Sigmoid colon (tissue), 7 donors: ENCODE measurements at places on chromosomes 3 and 15. TPM values are rescaled to one million over a fixed set of nuclear protein-coding genes. Genes with fewer than 3 reads are reported as not detected.
A peak's percentile ranks its signal among the peaks of the same experiment; 100 is the strongest.

The FGF12 gene
- total RNA-seq = 7.8 TPM

The SGO1 gene
- total RNA-seq = not detected

The TMCO5A gene
- not detected for total RNA-seq

DNA sequence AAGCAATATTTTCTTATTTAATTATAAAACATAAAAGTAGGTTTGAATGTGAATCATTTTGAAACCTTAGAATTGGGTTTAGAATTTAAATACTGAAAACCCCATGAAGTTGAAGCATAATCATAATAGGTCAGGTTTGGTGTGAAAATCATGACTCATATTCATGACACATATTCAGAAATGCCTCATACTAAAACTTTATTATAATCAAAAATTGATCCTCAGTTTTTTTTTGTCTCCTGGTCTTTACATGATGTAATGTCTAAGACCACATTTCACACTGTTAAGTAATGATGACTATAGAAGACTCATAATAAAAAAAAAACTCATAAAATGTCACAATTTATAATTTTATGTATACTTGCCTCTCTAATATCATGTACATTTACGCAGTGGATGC, 190.4 kb downstream of the FOXP1 start:
- DNase-seq = no peak
- H3K27me3 ChIP-seq = no peaks in the 10 kb centered on the region
- H3K36me3 ChIP-seq = no peaks in the 10 kb centered on the region
- H3K27ac ChIP-seq = no peak overlapping the region
- H3K4me1 ChIP-seq = peaks cover 37% of the 10 kb centered on the region

- no peak for DNase-seq
- no peak overlapping the region for H3K27ac ChIP-seq
- no peaks in the 10 kb centered on the region for H3K4me1 ChIP-seq
These were observed 48.0 kb upstream of the SLCO2A1 start for GRCh38 chr3:134077649-134078161.

- H3K36me3 ChIP-seq = no peaks in the 10 kb centered on the region
- no peak for DNase-seq
- H3K27me3 ChIP-seq = no peaks in the 10 kb centered on the region
These were observed 728.4 kb upstream of the GOLIM4 start for GRCh38 chr3:168824107-168824506.

- no peaks in the 10 kb centered on the region for H3K27me3 ChIP-seq
- H3K36me3 ChIP-seq = no peaks in the 10 kb centered on the region
These were observed 110.4 kb upstream of the RORA start for GRCh38 chr15:61339516-61339915.

GRCh38 chr3:124512881-124513609, 217.2 kb upstream of the UMPS start:
- no peak overlapping the region for H3K4me3 ChIP-seq
- DNase-seq = no peak
- H3K4me1 ChIP-seq = no peaks in the 10 kb centered on the region
- no peaks in the 10 kb centered on the region for H3K36me3 ChIP-seq

GRCh38 chr3:59318881-59319280, 269.1 kb upstream of the CFAP20DC start:
- H3K4me3 ChIP-seq = no peak overlapping the region
- H3K36me3 ChIP-seq = no peaks in the 10 kb centered on the region
- H3K27ac ChIP-seq = no peak overlapping the region
- no peaks in the 10 kb centered on the region for H3K4me1 ChIP-seq

DNA sequence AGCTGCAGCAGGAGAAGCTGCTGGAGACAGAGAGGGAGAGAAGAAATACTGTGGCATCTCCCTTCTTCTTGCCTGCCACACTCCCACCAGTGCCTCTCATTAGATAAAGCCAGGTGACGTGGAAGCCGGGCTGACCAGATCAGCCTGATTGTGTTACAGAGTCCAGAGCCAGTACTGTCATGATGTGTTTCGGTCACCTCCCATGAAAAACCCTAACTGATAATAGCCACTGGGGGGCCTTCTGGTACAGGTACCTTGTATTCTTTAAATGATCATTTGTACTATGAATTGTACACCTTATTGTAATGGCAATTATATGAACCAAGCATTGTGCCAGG, 125.8 kb upstream of the TMEM108 start:
- no peaks in the 10 kb centered on the region for H3K27me3 ChIP-seq
- no peaks in the 10 kb centered on the region for H3K4me1 ChIP-seq
- H3K4me3 ChIP-seq = no peak overlapping the region
- no peak for DNase-seq

GRCh38 chr15:39124155-39124552, 456.7 kb upstream of the THBS1 start:
- H3K27ac ChIP-seq = no peak overlapping the region
- H3K36me3 ChIP-seq = no peaks in the 10 kb centered on the region
- H3K4me3 ChIP-seq = no peak overlapping the region
- no peaks in the 10 kb centered on the region for H3K27me3 ChIP-seq
- H3K4me1 ChIP-seq = no peaks in the 10 kb centered on the region
- no peak for DNase-seq

GRCh38 chr3:169699070-169699469, 35.6 kb upstream of the MECOM start:
- H3K4me3 ChIP-seq = no peak overlapping the region
- H3K27me3 ChIP-seq = no peaks in the 10 kb centered on the region
- peak overlapping the region; percentile 68 for H3K27ac ChIP-seq
- no peaks in the 10 kb centered on the region for H3K36me3 ChIP-seq

GRCh38 chr3:143613226-143613625, 235.0 kb downstream of the SLC9A9 start:
- no peaks in the 10 kb centered on the region for H3K27me3 ChIP-seq
- DNase-seq = no peak
- no peaks in the 10 kb centered on the region for H3K4me1 ChIP-seq
- H3K27ac ChIP-seq = no peak overlapping the region
- H3K4me3 ChIP-seq = no peak overlapping the region
